ENCODE measurements at places on chromosomes 4 and X.

- DNase-seq: no peak
Observed at GRCh38 chrX:83278988-83279387, 229.1 kb upstream of the POU3F4 start.

DNA sequence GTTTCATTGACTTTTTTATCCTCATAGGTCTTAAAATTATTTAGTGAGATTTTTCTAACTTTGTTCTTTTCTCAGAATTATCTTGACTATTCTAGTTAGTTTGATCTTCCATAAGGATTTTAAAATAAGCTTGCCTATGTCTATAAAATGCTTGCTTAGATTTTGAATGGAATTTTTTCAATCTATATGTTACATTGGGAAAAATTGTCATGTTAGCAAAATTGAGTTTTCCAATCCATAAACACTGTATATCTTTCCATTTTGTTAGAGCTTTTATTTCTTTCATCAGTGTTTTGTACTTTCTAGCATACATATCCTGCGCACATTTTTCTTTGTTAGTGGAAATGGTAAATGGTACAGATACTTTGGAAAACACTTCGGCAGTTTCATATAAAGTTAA, 312.9 kb downstream of the PDHA2 start:
- DNase-seq: no peak

- no peak for DNase-seq
Observed at GRCh38 chr4:181858741-181859140, 384.5 kb upstream of the TENM3 start.

- no peak for DNase-seq
Observed at GRCh38 chrX:44829832-44830231, 14.0 kb upstream of the DUSP21 start.

DNA sequence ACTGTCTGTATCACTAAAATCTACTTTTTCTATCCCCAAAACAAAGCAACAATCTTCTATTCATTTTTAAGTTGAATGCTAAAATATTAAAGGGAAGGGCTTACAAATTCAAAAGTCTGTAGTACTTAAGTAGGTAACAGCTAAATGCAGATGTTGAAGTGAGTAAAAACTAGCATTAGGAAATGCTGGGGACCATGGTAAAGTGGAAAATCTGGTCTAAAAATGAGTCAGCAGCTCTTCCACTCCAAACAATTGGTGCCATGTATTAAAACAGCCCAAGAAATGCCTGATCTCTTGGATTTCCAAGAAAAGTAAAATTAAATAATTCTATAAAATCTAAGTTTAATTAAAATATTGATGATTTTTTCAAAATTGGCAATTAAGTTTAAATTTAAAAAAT, 73.3 kb upstream of the PPP3CA start:
- DNase-seq: no peak

GRCh38 chr4:86825511-86825910, 23.7 kb downstream of the SLC10A6 start:
- DNase-seq: no peak

- no peak for DNase-seq
Observed at GRCh38 chrX:107146670-107147069, 28.0 kb upstream of the RBM41 start.

GRCh38 chrX:75365243-75365975, 91.5 kb downstream of the UPRT start:
- no peak for DNase-seq

- no peak for DNase-seq
Observed at GRCh38 chr4:183797011-183797444, 108.1 kb upstream of the STOX2 start.

DNA sequence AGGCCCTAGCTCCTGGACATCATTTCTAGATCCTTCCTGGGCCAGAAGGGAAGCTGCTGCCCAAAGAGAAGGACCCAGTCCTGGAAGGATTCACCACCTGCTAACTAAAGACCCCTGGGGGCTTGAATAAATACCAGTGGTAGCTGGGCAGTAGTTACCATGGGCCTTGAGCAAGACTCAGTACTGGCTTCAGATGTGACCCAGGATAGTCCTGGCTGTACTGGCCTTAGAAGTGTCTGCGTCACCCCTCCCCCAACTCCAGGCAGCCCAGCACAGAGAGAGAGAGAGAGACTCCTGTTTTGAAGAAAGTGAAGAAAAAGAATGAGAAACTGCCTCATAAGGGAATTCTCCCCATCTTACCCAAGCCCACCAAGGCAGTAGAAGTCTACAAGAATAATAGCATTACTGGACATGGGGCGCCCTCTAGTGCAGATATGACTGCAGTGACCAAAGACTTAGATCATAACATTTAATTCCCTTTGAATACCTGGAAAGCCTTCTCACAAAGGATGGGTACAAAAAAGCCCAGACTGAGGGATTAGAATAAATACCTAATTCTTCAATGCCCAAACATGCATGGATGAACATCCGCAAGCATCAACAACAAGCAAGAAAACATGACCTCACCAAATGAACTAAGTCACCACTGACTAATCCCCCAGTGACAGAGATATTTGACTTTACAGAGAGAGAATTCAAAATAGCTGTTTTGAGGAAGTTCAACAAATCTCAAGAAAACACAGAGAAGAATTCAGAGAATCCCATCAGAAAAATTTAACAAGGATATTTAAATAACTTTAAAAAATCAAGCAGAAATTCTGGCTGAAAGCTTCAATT, 171.8 kb downstream of the HNRNPD start:
- no peak for DNase-seq

DNA sequence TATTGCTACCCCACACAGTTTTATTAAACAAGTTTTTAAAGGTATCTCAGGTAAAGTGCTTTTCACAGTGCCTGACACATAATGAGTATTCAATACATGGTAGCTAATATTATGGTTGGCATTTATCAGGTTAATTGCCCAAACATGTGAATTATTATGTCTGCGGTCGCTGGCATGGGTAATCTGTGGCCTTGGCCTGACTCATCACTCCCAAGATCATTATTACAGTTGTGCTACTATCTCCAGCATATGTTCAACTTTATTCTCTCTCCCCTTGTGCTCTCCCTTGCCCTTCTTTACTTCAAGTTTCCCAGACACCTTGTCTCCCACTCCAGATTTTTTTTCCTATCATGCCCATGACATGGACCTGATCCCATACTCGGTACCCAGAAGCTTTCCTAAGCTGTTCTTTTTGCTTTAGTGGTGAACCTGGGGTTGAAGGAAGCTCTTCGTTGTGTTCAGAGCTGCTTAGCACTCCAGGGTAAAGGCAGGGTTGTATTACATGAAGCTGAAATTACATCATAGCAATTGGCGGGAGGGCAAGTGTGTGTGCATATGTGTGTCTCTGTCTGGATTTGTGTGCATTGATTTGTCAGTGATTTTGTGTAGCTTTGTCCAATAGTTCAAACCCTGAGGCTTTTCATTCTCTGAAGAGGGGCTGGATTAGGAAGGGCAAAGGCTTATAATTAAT, 176.5 kb upstream of the NRK start:
- no peak for DNase-seq

DNA sequence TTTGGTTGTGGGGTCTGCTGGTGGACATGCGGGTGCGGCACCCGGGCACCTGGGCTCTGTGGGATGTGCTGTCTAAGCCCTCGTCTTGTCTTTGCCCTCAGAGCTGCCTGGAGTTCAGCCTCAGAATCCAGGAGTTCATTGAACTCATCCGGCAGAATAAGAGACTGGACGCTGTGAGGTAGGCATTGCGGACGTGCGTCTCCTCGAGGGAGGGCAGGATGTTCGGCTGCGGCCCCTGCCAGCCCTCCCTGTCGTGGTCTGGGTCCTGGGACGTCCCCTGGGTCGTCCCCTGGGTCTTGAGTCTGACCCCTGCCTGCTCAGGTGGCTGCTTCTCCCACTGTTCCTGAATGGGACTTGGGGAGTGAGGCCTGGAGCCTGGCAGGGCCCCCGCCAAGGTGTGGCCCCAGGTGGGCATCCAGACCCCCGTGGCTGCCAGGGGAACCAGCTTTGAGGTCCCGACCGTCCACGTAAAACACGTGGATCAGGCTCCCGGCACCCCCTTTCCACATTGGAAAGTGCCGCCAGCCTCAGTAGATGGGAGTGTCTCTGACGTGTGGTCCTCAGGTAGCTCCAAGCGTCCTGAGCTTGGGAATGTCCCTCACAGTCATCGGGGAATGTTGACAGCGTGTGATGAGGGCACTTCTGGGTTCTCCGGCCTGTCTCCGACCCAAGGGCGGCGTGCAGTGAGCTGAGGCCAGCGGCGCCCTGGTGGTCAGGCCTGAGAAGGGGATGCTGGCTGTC, 19.3 kb upstream of the UVSSA start:
- DNase-seq: no peak

GRCh38 chr4:127660284-127660885, 27.6 kb downstream of the INTU start:
- no peak for DNase-seq

DNA sequence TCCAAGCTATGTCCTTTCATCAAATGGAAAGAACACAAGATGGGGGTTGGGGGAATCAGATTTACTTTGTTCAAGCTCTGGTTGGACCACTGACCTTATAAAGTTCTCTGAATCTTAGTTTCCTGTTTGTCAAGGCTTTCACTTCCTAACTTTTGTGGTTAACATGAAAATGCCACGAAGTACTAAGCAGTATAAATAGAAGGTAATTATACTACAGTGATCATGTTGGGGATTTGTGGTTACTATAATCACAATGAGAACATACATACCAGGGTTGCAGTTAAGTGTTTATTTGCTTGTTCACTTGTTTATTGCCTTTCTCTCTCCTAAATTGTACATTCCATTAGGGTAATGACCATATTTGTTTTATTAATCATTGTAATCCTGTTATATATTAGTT, 53.2 kb downstream of the SPRY1 start:
- no peak for DNase-seq

GRCh38 chr4:153205757-153206156, 1.5 kb downstream of the TRIM2 start:
- DNase-seq: no peak

GRCh38 chr4:128861856-128862518, 52.5 kb downstream of the JADE1 start:
- DNase-seq: no peak

GRCh38 chr4:152266831-152267480, 268.9 kb downstream of the FBXW7 start:
- DNase-seq: no peak

DNA sequence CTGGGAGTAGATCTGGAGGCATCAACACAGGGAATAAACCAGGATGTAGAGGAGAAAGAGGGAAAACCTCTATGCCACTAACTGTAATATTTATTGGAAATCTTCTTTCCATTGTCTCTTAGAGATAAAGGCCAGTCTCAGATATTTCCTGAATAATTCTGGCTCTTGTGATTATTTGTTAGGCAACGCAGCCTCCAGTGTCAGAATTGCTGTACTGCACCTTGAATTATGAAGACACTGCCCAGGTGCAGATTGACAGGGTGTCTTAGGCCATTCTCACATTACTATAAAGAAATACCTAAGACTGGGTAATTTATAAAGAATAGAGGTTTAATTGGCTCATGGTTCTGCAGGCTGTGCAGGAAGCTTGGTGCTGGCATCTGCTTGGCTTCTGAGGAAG, 100.7 kb upstream of the ZDHHC15 start:
- no peak for DNase-seq

- no peak for DNase-seq
Observed at GRCh38 chrX:129939986-129940385, 34.0 kb downstream of the UTP14A start.

- DNase-seq: no peak
Observed at GRCh38 chr4:142850478-142850877, 4.4 kb upstream of the INPP4B start.

GRCh38 chr4:17398035-17398434, 113.9 kb downstream of the QDPR start:
- DNase-seq: no peak

DNA sequence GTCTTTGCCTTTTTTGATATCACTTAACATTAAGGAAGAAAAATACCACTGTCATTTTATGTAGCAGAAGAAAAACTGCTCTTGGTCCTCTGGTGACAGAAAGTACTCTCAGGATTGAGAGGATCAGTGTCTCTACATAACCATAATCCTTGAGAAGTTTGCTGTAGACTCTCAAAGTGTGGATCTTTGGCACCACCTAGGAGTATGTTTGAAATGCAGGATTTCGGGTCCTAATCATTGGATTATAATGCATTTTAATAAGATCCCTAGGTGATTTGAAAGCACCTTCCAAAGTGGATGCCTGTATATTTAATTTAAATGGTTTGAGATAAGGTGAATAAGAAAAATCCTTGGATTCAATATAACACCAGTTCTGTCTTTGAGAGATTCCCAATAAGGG, 23.2 kb downstream of the MOB1B start:
- DNase-seq: no peak

DNA sequence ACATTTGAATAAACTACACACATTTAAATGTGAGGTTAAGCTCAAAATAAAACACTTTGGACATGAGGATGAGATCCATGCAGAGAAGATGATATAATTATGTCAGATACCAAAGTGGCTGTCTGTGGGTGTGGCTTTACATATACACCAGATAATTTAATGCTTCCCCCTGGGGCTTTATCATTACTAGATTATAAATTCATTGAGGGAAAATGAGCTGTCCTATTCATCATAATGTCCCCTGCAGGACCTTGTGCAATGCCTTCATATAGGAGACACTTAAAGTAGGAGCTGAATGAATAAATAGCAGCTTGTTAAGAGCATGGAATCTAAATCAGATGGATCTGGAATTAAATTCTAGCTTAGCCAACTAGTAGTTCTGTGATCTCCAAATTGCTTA, 49.7 kb downstream of the OTC start:
- no peak for DNase-seq

- DNase-seq: no peak
Observed at GRCh38 chr4:53780736-53781400, 189.6 kb upstream of the LNX1 start.

DNA sequence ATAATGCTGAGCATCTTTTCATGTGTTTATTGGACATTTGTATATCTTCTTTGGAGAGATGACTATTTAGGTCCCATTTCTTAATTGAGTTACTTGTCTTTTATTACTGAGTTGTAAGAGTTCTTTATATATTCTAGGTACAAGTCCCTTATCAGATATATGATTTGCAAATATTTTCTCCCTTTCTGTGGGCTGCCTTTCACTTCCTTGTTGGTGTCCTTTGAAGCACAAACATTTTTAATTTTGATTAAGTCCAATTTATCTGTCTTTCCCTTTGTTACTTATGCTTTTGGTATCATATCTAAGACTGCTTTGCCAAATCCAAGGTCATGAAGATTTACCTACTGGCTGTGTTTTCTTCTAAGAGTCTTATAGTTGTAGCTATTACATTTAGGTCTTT, 113.2 kb downstream of the HNRNPD start:
- DNase-seq: no peak

DNA sequence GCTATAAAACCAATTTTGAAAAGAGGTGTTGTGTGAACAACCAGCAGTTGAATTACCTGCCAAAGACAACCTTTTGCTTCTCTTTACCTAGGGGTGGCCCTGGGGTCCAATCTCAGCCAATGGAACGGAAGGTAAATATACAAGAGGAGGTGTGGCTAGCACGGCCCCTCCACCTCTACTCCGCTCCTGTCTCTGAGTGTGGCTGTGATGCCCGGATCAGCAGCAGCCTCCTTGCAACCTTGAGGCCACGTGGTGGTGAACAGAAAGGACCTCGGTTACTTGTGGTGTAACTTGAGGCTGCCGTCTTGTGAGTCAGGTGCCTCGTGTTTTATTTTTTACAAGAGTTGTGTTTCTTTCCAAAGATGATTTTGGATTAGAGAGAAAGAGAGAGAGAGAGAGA, 121.5 kb upstream of the PPP2R3B start:
- no peak for DNase-seq
